ENCODE measurements at places on chromosomes 1 and 21. TPM values are rescaled to one million over a fixed set of nuclear protein-coding genes. Genes with fewer than 3 reads are reported as not detected.

DNA sequence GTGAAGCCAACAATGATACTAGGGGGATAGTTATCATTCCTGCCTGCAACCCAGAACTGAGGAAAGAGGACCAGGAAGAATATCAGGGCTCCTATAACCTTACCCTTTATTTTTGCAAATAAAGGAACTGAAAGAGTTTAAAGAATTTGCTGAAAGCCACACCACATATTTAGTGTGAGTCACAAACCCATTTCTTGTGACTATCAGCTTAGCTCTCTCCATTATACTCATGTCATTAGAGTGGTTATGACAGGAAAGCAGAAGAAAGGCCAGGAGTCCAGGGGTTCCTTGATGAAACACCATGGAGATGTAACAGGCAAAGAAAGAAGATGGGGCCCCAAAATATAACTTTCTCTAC is 141.1 kb upstream of the SAMSN1 start:
- DNase-seq, result no peak

- no peak for DNase-seq
These were observed 106.4 kb downstream of the TGFBR3 start for GRCh38 chr1:91779548-91780021.

DNA sequence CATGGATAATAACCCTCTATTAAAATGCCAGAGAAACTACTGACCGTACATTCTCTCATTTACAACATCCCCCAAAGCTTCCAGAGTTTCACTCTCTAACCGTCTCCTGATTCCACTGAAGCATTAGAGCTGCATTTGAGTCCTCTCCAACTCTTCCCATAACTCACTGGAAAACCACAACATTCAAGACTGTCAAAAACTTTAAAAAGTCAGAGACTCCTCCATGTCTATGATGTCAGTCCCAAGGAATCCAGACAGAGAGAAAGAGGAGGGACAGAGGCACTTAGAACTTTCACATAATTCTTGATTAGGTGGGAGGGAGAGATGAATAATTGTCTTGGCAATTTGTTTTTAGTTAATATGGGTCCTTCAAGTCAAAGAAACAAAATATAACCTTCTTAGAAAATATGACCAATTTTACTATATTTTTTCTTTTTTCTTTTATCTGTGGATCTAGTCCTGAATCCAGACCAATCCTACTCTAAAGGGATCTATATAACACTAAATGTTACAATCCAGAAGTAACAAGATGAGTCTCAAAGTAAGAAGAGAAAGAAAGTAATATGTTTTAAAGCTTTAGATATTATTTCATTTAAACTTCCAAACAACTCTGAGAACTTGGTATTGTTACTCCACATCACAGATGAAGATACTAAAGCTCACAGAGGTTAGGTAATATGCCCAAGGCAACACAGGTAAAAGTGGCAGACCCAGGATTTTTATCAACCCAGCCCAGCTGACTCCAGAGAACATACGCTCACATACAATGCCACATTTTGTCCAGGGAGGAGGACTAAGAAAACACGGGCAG is 23.8 kb downstream of the OTUD7B start:
- DNase-seq, result no peak

- no peak for DNase-seq
These were observed 181.8 kb downstream of the ZNF281 start for GRCh38 chr1:200228081-200228480.

GRCh38 chr1:88401313-88401712 is 282.8 kb upstream of the PKN2 start:
- no peak for DNase-seq

- no peak for DNase-seq
These were observed 2023.3 kb downstream of the NCAM2 start for GRCh38 chr21:23021481-23021880.

DNA sequence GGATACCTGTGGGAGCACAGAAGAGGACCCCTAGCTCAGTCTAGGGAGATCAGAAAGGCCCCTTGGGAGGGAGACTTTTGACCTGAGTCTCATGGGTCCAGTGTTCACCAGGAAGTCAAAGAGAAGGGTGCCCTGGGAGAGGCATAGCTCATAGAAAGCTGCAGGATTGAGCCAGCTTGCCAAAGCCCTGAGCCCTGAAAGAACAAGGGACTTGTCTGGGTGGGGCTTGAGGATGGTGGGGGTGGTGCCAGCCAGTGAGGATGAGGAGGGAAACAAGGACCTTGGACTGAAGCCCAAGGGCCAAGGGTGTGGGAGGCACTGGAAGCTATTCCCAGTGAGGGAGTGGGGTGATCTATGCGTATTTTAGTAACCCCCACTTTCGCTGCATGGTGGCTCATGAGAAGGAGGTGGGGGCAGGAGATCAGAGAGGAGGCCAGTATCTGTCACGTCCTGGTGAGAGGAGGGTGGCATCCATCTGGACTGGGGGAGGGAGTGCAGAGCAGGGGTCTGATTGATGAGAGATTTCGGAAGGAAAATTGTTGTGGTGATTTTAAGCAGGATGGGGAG is 28.4 kb downstream of the DMBX1 start:
- no peak for DNase-seq

Gene CCT3
- total RNA-seq, result 826 TPM

Gene SLC6A9
- total RNA-seq, result 6.4 TPM

Gene OR2L5
- not detected for total RNA-seq

Gene CNIH4
- 112 TPM for total RNA-seq

Gene PAQR7
- 8.2 TPM for total RNA-seq

Gene CHODL
- total RNA-seq, result 15.8 TPM

Gene NCF2
- total RNA-seq, result 0.14 TPM

Gene COL6A2
- 143 TPM for total RNA-seq
